EH (cell line): ENCODE measurements at places on chromosomes 4 and X.

DNA sequence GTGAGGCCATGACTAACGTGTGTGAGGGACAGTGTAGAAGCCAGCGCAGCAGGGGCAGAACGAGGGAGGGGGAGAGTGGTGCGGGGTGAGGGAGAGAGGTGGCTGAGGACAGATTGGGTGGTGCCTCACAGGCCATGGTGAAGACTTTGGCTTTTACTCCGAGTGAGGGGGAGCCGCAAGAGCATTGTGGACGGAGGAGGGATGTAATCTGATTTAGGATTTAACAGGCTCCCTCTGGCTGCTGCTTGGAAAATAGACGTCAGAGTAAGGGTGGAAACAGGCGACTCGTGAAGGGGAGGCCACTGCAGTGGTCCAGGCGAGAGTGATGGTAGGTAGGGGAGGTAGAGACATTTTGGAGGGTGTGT lies 13.0 kb downstream of the PPP1R3F start:
- peak; percentile 33 for DNase-seq

DNA sequence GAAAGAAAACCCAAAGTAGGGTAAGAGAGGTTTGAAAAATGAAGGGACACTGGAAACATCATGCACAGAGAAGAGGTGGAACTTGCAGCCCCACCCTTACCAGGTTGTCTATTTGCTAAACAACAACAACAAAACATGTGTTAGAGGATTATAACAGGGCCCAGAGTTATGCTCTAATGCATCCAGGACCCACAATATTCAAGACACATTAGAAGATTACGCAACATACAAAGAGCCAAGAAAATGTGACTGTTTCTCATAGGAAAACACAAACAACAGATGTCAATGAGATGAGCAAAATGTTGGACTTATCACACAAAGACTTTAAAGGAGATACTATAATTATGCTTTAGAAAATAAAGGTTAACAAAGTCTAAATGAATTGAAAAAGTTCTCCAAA lies 128.5 kb downstream of the LRBA start:
- DNase-seq: peak; percentile 3

- DNase-seq: no peak
These were observed 8.4 kb downstream of the ATP10D start for GRCh38 chr4:47493238-47494123.

DNA sequence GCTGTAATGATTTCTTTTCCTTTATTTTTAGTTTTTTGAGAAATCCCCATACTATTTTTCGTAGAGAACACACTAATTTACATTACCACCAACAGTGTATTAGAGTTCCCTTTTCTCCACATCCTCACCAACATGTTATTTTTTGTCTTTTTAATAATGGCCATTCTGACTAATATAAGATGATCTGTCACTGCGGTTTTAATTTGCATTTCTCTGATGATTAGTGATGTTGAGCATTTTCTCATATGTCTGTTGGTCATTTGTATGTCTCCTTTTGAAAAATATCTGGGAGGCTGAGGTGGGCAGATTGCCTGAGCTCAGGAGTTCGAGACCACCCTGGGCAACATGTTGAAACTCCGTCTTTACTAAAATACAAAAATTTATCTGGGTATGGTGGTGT lies 30.2 kb downstream of the SPINK2 start:
- DNase-seq: no peak
